ENCODE measurements at places on chromosomes 4 and X.

- no peak for DNase-seq
These were observed 137.8 kb downstream of the FBXW7 start for GRCh38 chr4:152398060-152398459.

- DNase-seq = no peak
These were observed 61.8 kb downstream of the BMPR1B start for GRCh38 chr4:94819371-94820168.

DNA sequence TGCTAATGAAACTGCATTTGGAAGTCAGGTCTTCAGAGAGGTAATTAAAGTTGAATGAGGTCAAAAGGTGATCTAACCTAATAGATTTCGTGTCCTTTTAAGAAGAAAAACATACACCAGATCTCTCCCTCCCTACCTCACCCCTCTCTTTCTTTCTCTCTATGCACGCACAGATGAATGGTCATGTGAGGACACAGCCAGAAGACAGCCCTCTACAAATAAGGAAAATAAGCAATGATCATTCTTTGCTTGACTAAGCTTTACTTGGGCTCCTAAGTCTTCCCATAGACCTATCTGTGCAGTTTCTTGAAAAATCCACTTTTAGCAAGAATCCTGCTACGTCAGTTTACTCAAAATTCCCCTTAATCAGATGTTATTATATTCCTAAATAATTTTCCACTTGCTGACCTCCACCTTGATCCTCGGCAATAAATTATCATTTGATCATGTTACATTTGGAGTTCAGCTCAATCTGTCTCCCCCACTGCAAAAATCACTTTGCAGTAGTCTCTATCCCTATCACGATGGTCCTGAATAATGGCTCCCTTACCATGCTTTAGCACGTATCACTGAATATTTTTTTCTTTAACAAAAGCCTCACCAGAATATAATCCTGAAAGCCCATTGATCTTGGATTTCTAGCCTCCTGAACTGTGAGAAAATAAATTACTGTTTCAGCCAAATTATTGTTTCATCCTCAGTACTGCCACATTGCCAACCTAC, 527.3 kb downstream of the GABRG1 start:
- no peak for DNase-seq

DNA sequence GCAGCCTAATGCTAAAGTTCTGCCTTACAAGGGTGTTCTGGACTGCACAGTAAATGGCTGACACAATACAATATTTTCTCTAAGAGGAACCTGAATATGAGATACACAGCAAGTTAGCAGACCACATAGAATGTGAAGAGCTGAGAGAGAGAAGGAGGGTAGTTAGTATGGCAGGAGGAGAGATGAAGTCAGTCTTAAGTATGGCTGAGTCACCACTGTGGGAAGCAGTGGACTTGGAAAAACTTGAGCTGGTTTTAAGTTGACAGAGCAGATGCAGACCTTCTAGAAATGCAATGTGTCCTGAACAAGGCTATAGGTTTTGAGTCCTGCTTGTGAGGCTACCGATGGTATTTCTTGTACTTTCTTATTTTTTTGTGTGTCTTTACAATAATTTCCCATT, 172.5 kb downstream of the SH2D1A start:
- DNase-seq = no peak

DNA sequence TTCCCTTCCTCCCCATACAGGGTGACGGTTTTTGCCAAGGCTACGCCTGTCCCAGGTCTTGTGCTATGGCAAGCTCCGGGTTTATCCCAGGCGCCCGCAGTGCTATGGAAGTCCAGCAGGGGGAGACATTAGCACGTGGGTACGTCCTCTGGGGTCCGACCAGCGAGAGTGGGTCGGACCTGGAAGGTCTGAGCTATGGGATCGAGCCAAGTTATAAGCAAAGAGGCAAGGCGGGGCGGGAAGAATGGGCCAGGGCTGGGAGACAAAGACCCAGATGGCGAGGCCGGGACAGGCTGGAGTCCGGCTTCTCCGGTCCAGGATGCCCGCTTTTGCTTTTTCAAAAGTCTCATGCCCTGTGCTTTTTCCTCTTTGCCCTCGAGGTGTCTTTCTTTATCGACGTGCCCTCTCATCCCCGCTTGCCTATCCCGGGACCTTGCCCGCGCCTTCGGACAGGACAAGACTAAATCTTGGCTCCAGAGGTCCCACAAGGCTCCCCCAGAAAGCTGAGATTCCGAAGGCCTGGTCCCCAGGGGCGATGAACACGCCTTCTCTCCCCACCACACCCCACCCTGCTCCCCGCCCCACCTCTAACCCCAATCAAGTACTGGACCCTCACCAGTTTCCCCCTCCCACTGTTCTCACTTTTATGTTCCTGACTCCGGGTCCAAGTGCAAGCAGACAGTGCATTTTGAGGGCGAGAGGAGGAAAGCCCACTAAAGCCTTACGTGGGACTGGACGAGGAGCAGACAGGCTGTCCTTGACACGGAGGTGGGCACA, 785 bp upstream of the EFNB1 start:
- peak; percentile 25 for DNase-seq

- DNase-seq = no peak
These were observed 197.6 kb downstream of the KIT start for GRCh38 chr4:54855191-54855854.

DNA sequence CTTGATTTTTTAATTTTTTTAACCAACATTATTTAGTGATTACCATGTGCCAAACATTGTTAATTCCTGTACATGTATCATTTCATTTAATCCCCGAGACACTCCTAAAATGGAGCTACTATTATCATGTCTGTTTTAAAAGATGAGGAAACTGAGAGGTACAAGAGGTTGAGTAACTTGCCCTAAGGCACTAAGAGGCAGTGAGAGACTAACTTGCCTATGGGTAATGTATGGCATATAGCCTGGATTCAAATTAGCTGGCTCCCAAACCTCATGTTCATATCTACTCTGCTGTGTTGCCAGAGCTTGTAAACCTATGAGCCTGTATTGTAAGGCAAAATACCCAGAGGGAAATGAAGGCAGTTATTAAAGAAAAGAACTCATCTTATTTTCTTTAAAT, 443.6 kb downstream of the IL15 start:
- no peak for DNase-seq

DNA sequence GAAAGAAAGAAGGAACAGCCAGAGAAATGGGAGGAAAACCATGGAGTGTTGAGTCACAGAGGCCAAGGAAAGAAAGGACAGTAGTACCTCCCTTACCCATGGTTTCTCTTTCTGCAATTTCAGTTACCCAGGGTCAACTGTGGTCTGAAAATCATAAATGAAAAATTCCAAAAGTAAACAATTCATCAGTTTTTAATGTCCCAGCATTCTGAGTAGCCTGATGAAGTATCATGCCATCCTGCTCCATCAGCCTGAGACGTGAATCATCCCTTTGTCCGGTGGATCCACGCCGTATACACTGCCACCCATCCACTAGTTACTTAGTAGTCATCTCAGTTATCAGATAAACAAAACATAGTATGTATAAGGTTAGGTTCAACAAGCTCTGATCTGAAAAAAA, 114.2 kb downstream of the COMMD8 start:
- no peak for DNase-seq

DNA sequence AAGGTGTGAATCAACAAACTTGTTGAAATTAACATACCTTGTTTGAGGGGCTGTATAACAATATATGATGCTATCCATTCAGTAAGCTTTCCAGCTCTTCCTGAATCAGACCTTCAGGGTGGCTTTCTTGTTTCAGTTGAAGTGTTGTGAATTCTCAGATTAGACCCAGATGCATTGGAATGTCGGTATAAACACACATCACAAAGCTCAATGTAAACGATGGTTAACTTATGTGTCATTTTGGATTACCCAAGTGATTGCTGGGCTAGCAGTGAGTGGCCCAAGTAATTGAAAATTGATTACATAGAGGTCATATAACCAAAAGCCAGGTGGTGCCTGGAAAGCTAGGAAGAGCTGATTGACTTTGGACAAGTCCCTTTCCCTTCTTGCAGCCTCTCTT, 115.0 kb downstream of the SHROOM4 start:
- DNase-seq = no peak

DNA sequence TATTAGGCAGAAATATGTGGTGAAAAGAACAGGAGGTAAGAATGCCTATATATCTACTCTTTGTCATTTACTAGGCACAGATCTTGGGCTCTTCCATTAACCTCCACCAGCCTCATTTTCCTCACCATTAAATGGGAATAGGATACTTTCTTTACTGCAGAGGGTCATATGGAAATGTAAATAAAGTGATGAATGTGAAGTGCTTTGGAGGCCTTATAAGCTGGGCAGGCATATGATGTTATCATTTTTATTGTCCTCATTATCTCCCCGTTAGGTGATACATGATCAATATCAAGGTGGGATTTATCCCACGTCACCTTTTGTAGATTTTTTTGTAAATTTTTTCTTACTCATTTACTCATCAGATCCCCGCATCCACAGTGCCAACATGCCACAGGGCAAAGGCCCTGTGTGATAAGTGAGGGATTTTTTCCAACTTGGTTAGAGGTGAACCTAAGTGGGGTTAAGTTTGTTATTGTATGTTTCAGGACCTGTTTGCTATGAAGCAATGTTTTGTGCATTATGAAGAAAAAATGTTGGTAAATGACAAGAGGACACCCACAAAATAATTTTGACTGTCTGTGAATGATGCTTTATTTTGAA, 107.8 kb downstream of the SLC4A4 start:
- DNase-seq = no peak

GRCh38 chrX:10744007-10744406, 123.6 kb upstream of the MID1 start:
- peak; percentile 55 for DNase-seq

DNA sequence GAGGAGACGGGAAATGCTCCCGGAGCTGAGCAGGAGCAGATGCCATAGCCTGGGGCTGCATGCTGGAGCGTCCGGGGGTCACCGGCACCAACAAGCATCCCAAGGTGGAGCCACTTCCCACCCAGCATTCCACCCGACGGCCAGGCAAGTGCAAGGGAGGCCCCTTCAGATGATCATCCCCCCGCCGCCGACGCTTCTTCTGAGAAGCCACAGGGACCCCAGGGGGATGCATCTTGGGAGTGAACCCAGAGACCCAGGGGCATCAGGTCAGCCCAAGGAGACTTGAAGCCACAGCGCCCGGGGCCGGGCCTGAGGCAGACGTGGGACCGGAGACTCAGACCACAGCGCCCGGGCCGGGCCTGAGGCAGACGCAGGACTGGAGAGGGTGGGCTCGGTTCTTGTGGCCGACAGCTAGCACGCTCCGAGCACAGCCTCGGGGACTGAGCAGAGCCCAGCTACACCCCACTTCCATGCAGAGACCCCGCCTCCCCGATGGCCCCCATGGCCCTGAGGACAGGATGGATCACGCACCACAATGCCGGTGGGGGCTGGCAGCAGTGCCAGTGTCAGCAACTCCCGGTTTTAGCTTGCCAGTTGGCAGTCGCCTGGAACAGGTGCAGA, 33.0 kb upstream of the CPLX1 start:
- no peak for DNase-seq

Measured in NCI-H1417 treated with DMSO at 0.1 percent for 48 hours (cell line).